HL-60 (cell line): ENCODE measurements at places on chromosomes 12 and 14.

GRCh38 chr14:61064856-61065255 lies 83.8 kb downstream of the SLC38A6 start:
- no peak for DNase-seq

DNA sequence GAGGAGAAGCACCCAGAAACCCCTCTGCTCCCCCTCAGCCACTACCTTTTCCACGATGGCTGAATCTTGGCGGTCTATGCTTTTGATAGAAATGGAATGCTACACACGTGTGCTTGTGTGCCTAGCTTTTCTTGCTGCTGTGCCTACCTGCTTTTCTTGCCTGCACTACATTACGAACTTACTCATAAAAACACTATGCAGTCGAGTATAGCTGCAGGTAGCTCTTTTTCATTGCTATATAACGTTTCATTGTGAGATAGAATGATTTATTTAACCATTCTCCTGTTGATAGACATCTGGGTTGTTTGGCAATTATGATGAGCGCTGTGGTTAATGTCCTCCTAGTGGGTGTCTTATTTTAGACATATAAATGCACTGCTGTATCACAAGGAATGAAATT lies 67.9 kb upstream of the NCOR2 start:
- no peak for DNase-seq

DNA sequence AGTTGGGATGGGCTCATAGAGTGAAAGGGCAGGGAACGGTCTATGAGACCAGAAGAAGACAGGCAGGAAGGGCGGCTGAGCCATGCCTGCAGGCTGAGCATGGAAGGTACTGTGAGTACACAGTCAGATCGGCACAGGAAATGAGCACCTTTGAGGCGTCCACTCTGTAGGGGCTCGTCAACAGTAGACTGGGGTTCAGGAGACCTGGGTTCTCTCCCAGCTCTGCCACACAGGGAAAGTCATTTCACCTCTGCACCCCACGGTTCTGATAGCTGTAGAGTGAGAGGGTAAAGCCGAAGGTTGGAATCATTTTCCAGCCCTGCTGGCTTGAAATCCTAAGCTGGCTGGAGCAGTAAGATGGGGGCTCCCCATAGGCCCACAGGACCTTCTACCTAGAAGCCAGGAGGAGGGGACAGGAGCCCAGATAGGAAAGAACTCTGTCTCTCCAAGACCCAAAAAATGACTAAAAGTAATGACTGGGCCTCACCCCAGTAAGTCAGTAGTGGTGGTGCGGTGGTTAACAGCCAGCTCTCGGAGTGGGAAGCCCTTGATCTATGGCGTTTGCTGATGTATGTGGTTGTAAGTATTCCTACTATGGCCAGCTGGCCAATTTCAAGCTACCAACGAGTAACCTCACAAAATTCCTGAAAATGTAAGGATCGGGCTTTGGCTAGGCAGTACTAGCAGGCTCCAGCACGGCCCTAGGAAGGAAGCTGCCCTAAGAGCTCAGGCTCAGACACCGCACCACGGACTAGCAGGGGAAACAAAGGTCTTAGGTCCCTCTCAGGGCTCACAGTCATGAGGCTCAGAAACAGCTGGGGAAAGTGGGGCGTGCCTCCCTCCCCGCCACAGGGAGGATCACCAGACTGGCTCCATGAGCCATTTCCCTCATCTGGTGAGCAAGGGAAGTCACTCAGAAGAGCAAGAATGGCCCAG lies 10.3 kb upstream of the CD27 start:
- no peak for DNase-seq

- DNase-seq, result no peak
Measured at GRCh38 chr12:25556153-25556552, 3.1 kb upstream of the LMNTD1 start.

- DNase-seq, result no peak
Measured at GRCh38 chr14:47555333-47555732, 120.1 kb downstream of the MDGA2 start.

GRCh38 chr14:49633640-49634546 lies 1.2 kb downstream of the DNAAF2 start:
- peak; percentile 95 for DNase-seq

- DNase-seq, result no peak
Measured at GRCh38 chr12:113643177-113643974, 171.7 kb upstream of the LHX5 start.

DNA sequence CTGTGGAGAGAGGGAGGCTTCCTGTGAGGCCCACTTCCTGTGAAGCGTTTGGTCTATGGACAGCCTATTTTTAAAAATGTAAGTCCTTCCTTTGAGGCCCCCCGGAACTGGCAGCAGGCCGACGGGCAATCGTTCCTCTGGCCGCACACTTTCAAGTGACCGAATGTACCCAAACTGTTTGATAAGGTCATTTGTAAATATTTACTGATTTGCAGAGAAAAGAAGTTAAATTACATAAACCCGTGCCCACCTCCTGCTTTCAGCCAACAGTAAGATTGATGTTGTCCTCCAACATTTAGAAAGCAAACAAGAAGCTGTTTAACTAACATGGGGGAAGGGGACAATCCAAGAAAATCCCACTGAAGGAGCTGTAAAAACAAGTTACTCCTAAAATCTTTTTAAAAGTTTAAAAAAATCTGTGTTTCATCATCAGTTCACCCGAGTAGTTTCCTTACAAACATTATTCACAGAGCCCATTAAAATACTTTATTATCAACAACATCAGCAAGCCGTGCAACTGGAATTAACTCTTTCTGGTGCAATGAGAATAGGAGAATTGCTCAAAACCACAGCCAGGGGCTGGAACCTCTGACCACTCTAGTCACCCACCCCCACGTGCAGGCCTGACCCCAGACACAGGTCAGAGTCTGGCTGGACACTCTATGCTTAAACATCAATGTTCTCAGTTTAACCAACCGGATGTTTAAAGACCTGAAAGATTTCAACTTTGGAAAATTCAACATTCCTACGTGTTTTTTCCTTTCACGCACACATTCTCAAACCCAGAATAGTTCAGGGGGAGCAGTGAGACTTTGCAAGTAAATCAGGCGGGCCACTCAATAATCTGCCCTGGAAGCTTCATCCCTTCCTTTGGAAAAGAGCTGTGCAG lies 65.3 kb downstream of the FOXN3 start:
- peak; percentile 57 for DNase-seq
